ENCODE measurements at places on chromosomes 2 and 18.
A peak's percentile ranks its signal among the peaks of the same experiment; 100 is the strongest.

DNA sequence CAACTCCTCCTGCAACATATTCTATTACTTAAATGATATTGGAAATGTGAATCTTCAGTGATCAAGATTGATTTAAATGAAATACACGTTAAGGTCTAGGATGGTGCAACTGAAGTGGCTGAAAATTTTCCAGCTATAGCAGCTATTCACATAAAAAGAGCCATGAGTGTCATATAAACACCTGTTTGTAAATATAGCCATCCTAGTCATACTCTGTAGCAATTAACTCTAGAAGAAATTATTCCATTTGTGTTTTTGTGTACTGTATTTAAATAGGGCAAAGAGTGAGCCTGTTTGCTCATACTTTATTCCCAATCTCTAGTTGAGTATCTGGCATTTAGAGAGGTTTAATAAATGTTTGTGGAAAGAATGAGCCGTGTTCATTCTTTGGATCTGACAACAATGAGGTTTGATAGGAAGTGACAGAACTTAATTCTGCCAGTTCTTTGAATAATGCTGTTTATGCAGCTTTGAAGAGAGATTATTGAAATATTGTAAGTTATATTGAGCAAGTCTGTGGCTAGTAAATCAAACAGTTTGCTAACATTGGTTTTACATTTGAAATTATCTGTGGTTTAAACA lies 49.7 kb downstream of the BABAM2 start:
- no peak for DNase-seq

GRCh38 chr2:60806988-60807681 lies 51.1 kb downstream of the PAPOLG start:
- DNase-seq = peak; percentile 28

DNA sequence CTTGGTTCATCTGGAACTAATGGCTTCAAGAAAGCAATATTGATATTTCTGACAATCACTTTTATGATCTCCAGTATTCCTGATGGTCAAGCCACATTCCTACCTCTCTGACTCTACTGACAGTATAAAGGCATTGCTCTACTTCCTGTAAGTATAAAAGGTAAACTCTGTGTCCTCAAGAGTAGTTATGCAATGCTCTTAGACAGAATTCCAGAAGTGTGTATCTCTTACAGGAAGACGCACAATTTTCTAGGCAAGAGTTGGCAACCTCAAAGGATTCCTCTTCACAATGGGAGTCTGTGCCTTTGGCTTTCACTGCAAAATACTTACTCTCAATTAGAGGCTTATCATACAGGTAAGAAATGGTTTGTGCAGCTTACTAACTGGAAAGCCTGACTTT lies 100.1 kb downstream of the THADA start:
- no peak for DNase-seq

DNA sequence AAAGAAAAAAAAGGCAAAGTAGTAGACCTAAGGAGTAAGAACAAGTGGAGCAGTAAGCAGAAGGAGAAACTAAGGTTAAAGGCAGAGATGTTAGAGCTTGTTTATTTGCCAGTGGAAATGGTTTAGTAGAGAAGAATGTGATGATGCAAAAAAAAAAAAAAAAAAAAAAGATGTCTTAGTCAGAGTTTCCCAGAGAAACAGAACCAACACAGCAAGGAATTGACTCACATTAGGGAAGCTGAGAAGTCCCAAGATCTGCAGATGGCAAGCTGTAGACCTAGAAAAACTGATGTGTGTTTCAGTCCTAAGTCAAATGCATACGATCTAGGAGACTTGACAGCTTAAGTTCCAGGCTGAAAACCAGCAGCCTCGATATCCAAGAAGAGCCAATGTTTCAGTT lies 1548.8 kb upstream of the LRRTM1 start:
- DNase-seq = no peak

DNA sequence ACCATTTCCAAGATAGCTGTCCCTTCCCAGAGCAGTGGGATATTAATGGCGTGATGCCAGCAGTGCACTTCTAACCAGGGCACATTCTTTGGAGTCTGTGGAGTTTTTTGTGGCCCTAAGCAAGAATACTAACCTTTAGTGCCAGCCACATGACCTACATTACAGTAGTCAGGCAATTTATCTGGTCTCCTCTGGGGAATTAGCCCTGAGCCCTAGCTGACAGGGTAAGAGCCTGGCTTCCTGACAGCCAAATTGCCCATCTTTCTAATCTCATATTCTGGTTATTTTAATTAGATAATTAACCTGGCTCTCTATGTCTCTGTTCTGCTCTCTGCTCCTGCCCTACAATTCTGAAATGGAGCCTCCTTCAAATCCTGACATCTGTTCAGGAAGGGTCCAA lies 5.2 kb downstream of the PFN4 start:
- no peak for DNase-seq

GRCh38 chr2:105378921-105379383 lies 19.9 kb downstream of the FHL2 start:
- DNase-seq = no peak

- no peak for DNase-seq
Observed at GRCh38 chr2:85312404-85312803, 15.4 kb downstream of the TGOLN2 start.

DNA sequence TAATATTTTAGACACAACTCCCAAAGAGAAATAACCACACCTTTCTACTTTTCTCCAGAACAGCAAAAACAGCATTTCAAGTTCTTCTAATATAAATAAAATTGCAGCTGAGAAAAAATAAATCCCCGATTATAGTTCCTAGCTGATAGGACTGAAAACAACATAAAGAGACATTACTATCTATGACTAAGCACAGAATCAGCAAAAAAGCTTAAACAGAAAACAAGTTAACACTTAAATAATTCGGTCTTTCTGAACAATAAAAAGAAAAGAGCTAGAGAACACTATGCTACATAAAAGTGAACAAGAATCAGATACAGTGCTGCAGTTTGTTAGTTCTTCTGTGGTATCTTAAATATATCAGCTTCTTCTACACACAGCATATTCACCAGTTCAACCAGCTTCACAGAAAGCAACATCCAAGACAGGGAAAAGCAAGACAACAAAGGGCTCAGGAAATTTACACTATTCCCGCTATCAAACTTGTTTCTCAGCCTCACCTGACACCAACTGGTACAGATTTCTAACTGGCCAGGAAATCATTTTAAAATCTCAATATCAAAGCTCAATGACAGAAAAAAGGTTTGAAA lies 28.6 kb downstream of the FEZ2 start:
- DNase-seq = no peak

GRCh38 chr18:42404151-42404550 lies 449.1 kb downstream of the PIK3C3 start:
- no peak for DNase-seq

DNA sequence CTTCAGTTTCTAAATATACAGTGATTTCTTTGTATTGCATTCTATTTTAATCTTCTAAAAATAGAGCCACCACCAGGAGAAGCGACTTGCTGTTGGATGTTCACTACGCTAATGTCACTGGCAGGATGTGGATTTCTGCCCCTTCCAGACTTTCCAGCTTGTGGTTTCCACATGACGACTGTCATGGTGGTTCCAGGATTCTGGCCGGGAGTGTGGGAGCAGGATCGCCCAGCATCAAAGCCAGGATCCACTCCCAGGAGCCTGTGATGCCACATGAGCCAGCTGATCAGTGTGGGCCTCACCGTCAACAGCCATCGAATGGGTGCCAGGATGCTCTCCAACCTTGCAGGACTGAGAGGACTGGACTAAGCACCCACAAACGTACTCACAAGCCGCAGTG lies 148.8 kb downstream of the HDAC4 start:
- no peak for DNase-seq

GRCh38 chr18:34695310-34695709 lies 14.8 kb upstream of the DTNA start:
- peak; percentile 20 for DNase-seq

DNA sequence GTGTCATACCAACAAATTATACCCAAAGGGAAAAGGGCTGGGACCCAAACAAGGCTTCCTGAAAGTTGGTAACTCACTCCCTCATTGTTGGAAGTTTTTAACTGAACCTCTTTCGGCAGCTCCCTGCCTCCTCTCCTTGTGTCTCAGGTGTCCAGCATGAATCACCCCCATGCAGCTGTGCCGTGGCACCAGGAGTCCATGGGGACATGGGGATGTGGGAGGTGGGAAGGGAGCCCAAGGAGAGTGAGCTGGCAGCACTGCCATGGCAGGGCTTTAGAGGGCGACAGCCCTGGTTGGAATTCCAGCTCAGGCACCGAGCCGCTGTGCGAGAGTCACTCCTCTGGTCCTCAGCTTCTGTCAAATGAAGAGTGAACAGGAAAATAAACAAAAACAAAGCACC lies 12.5 kb upstream of the GYPC start:
- no peak for DNase-seq

- DNase-seq = peak; percentile 80
Observed at GRCh38 chr18:32707147-32707546, 65.7 kb downstream of the KLHL14 start.

DNA sequence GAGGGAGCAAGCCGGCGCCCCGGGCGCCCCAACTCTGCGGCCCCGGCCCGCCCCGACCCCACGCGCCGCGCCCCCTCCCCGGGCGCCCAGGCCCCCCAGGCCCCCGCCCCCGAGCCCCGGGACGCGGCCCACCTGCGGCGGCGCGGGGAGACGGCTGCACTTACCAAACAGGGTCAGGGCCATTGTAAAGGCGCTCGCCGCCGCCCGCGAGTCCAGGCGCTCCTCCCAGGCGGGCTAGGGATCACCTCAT lies 526 bp downstream of the CHN1 start:
- DNase-seq = peak; percentile 64

GRCh38 chr2:222935688-222936298 lies 75.0 kb downstream of the ACSL3 start:
- DNase-seq = no peak

- no peak for DNase-seq
Observed at GRCh38 chr2:65553504-65554074, 121.2 kb upstream of the SPRED2 start.

DNA sequence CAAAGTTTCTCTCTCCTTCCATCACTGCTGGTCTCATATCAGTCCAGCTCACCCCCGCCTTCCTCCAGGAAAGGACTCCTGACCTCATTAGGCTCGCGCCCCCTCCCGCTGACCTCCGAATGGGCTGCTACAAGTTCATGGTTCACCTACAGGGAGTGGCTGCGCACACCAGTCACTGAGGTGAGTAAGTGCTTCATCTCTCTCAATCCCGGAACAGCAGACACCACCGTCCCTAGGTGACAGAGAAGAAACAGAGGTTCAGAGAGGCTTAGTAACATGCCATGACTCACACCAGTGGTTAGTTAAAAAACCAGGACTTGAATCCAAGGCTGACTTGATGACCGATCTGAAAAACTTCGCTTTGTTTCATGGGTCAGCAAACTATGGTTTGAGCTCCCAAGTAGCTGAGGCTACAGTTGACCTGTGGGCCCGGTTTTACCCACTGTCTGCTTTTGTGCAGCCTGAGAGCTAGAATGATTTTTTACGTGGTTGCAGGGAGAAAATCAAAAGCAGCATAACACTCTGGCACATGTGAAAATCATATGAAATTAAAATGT lies 42.0 kb downstream of the ZFP36L2 start:
- no peak for DNase-seq

GRCh38 chr2:190684931-190685330 lies 36.0 kb downstream of the NAB1 start:
- no peak for DNase-seq

- DNase-seq = no peak
Observed at GRCh38 chr2:55162284-55163006, 69.6 kb downstream of the CLHC1 start.

DNA sequence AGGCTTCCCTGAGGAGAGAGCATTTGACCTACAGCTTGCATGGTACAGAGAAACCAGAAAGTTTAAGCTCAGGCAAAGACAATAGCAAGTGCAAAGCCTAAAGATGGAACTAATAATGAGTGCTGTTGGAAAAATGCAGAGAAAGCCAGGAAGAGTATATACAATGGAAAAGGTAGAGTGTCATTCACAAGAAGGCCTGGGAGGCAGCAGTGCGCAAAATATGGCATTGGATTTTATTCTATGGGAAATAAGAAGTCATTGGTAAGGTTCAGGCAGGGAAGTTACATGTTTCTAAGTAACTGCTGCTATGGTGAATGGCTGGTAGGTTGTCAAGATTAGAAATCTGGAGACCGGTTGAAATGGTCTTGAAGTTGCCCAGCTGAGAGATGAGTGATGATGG lies 2167.3 kb upstream of the CELF4 start:
- DNase-seq = no peak

DNA sequence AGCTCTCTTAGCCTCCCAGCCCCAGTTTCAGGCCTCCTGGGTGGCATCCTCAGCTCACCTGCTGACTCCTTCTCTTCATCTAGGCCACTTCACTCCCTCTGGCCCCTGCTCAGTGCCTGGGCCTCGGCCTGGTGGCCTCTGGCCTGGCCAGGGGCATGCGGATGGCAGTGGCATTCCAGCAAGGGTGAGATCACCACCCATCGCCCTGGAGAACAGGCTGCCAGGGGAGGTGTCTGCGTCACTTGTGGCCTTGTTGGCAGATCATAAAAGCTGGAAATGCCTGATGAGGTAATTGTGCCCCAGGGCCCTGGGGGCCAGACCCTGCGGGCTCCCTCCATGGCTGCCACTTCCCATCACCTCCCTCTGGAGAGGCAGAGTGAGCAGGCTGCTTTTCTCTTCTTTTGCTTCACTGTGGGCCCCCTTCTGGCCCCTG lies 72.5 kb upstream of the SMAD2 start:
- no peak for DNase-seq

GRCh38 chr2:140249821-140250220 lies 1469.6 kb upstream of the NXPH2 start:
- DNase-seq = no peak

DNA sequence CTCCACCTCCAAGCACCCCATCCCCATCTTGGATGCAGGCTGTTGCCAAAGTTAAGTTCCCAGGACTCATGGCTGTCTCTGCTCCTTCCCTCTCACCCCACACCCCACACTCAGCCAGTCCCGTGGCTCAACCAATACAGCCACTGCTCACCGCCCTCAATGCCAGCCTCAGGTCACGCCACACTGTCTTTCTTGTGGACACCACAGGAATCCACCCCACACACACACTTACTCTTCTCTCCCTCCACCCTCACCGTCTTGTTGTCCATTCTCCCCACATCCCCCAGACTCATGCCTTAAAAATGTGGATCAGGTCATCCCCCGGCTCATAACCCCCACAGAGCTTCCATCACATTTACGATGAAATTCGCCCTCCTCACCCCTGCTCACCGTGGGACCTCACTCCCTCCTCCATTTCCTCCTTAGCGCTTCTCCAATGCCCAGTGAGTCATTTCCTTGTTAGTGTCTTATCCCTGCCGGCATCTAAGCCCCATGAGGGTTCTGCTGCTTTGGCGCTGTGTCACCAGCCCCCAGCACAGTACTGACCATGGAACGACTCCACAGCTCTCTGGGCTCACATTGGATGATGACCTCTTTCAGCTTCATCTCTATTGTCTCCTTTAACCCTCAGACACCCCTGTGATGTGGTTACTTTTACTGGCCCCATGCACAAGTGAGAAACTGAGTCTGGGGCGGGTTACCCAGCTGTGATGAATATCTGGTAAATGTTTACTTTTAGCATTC lies 13.8 kb downstream of the MLPH start:
- DNase-seq = no peak

DNA sequence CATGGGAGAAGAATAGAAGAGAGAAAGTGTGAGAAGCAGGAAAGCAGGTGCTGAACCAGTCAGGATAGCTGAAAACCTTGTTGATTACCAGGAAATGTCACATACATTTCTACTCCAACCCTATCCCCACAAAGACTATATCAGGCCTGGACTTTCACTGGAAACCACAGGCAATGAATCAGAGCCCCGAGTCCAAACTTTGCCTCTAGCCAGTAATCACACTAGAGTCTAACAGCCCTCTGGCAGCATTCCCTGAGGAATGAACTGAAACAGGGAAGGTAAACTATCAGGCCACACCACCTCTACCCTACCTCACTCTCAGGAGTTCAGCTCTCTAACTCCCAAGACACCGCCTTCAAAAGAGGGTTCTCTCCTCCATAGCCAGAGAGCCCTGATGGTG lies 18.7 kb upstream of the IHH start:
- no peak for DNase-seq

GRCh38 chr18:35694808-35695207 lies 113.3 kb downstream of the GALNT1 start:
- no peak for DNase-seq
